ENCODE measurements at places on chromosomes 1 and 21.

GRCh38 chr1:69506311-69506710 is 61.4 kb upstream of the LRRC7 start:
- no peak for DNase-seq

- no peak for DNase-seq
These were observed 12.5 kb upstream of the ABCB10 start for GRCh38 chr1:229570891-229571516.

DNA sequence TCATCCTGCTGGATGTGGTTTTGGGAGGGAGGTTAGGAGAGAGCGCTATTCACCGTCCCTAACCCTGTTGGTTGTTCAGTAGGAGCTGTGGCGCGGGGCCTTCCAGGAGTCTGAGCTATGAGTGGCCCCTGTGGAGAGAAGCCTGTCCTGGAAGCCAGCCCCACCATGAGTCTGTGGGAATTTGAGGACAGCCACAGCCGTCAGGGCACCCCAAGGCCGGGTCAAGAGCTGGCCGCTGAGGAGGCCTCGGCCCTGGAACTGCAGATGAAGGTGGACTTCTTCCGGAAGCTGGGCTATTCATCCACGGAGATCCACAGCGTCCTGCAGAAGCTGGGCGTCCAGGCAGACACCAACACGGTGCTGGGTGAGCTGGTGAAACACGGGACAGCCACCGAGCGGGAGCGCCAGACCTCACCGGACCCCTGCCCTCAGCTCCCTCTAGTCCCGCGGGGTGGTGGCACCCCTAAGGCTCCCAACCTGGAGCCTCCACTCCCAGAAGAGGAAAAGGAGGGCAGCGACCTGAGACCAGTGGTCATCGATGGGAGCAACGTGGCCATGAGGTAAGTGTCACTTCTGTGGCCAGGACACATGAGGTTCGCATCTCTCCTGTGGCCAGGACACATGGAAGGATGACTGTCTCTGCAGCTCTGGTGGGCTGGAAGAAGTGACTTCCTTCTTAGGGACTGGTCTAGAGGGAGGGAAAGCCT is 1.2 kb downstream of the ZC3H12A start:
- no peak for DNase-seq

- DNase-seq, result no peak
These were observed 169.1 kb upstream of the SYT6 start for GRCh38 chr1:114322734-114323133.

DNA sequence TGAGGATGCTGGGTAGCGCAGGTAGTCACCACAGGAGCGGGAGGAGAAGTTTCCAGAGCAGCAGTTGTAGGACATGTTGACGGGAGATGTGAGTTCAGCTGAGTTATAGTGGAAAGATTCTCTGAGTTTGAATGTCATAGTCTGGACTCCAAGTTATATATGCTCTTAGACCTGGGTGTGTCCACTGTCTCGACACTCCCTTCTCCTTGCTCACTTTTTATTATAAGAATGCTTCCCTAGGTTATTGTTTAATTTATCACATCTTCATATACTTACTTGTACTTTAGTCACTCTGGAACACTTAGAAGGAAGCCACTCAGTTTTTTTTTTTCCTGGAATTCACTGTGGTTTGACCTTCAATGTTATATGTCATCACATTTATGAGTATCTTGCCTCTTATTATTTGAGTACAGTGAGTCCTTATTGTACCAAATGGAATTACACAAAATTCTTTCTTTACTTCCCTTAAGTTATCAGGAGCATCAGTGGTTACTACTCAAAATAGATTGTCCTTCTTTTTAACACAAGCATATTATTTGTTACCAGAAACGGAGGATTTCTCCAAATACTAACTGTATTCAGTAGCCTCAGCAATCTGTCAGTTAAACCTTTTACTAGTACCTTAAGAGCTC is at the start of gene KRTAP13-2:
Gene KRTAP13-2, minus strand, starts transcription at position 133 of the 632 bp plus-strand sequence. Its CDS starts 58 bp downstream, at position 75.
- no peak for DNase-seq

DNA sequence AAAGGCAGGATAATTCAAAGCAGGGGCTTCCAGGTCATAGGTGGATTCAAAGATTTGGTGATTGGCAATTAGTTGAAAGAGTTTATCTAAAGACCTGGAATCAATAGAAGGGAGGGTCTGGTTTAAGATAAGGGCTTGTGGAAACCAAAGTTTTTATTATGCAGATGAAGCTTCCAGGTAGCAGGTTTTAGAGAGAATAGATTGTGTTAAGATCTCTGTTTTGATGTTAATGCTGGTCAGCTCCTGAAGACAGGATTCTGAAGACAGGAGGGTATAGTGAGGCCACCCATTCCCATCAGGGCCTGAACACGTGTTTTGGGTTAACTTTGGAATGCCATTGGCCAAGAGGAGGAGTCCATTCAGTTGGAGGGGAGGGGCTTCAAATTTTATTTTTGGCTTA is 6.1 kb upstream of the PTBP2 start:
- no peak for DNase-seq

DNA sequence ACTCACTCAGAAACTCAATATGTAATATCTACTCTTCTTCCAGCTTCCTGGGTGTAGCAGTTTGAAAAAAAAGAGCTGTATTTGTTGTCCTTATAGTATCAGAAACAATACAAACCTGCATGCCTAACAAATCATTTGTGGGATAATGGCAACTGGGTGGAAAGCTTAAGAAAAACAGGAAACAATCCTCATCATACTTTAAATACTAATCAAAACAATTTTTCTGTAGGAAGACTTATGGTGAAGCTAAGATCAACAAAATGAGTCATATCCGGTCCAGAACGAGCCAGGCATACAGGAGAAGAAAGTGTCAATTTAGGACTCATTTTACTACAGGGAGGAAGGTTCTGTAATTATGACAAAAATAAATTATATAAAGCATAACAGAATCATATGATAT is 181.8 kb upstream of the ADGRL4 start:
- DNase-seq, result peak; percentile 52

GRCh38 chr21:46397993-46398392 is 60.7 kb upstream of the DIP2A start:
- no peak for DNase-seq

DNA sequence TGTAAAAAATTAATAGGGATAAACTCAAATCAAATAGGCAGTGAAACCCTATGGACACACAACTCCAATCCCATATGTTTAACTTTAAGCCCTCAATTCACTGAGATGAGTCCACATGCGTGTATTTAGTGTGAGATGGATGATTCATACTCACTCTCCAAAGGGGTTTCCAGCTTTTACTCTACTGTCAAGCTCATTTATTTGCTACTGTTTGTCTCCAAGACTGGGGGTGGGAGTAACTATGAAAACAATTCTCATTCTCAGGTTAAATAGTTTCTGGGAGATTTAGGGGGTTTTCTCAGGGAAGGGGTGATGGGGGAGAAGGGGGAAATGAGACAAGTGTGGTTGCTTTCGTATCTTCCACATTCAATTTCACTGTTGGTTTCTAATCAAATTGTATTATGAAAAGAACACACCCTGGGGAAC is 2.7 kb downstream of the RAB29 start:
- DNase-seq, result no peak

DNA sequence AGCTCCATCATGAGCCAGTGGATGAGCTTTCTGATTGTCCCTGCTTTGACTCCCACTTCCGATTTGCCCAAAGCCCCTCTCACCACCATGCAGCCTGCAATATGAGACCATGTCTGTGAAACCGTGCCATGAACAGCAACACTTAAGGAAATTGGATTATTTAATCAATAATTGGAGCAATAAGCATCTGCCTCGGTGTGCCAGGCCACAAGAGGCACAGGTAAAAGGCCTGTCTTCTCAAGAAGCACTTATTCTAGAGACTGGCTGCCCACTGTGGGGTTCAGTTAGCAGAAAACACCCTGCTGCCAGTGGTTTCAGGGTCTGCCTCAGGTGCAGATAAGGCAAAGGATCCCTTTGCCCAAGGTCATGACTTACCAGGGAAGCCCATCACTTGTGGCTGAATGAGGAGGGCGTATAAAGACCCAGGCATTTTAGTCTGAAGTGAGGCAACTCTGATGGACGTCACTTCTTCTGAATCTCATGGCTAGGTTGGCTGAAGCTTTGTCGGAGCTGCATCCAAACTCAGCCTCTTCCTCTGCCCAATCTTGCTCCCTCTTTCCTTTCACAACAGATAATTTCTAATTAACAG is 7.1 kb upstream of the CHI3L2 start:
- DNase-seq, result no peak

GRCh38 chr1:39266269-39266668 is 61.8 kb downstream of the MACF1 start:
- DNase-seq, result no peak

GRCh38 chr1:58409890-58410289 is 136.6 kb downstream of the OMA1 start:
- peak; percentile 82 for DNase-seq

- no peak for DNase-seq
These were observed 39.9 kb downstream of the ATF3 start for GRCh38 chr1:212648431-212648830.

DNA sequence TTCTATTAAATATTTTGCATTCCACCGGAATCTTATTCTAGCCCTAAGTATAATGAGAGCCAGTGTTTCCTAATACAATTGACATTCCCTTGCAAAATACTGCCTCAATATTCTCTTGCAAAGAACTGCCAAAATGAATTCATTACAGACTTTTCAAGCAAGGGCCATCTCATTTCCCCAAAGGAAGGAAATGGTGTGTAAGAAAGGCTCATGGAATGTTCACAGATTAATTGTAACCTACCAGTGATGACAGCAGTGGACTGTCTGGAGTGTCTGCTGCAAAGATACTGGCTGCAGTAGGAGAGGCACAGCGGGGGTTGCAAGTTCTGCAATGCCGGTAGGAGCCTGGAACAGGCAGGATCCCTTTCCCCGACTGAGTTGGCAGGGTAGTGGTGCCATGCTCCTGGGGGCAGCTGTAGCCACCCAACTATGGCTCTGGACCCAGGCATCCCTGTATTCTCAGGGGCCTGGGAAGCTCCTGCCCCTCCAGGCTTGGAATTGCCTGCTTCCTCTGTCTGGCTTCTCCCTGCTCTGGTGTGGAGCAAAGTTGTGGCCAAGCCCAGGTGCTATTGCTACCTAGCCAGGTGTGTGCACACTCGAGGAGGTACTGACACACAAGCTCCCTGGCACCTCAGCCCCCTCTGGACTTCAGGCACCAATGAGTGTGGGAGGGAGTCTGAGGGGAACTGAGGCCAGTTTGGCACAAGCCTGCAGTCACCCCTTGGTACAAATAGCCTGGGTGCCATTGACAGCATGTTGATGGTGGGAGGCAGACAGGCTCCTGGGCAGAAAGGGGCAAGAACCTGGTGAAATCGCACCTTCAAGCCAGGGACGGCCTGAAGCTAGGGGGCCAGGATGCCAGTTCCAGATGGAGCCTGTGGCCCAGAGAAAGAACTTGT is 1371.0 kb downstream of the KCNT2 start:
- DNase-seq, result no peak

DNA sequence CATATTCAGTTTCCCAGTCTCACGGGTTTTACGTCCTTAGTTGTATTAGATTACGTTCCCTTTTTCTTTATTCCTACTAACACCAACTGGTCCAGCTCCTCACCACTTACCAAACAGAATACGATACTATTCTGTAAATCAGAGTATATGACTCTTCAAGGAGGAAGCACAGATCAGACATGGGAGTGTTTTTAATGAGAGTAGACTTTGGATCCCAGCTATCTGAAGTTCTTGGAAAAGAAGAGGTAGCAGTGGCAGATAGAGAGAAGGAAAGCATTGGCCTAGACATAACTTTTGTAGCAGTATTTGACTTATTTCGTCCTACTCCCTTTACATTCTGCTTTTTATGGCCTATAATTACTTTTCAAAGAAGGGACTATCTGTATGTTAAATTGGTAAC is 24.1 kb upstream of the PLA2G4A start:
- no peak for DNase-seq

- peak; percentile 81 for DNase-seq
These were observed 131.0 kb upstream of the RUNX1 start for GRCh38 chr21:35179990-35180540.

DNA sequence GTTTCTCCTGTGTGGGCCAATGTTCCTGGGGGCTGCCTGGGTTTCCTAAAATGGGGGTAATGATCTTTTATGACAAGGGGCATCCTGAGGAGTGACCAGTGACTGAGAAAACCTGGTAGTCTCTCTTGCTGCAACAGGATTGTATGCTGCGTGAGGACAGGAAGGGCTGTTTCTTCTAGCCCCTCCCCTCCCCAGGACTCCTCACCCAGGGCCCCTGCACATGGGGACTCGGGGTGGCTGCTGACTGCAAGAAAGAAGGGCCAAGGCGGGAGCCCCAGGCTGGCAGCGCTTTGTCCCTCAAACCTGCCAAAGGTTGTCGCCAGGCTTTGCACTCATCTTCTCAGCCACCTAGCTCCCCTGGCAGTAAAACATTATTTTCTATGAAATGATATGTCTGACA is 442.4 kb downstream of the CAMTA1 start:
- DNase-seq, result no peak

DNA sequence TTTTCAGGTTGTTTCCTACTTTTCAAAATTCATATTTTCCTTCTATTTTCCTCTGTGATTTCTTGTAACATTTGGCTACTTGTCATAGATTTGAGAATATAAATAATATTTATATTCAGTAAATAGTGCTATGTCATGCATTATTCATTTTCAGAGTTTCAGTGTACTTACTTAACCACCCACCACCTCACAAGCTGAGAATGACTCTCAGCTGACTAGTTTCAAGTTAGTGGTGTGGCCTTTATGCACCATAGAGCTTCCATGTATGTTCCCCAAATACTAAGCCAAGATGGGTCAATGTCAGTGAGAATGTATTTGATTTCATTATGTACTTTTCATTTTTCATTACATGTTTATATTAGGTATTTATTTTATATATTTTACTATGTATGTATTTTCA is 56.9 kb upstream of the RGS1 start:
- DNase-seq, result no peak

DNA sequence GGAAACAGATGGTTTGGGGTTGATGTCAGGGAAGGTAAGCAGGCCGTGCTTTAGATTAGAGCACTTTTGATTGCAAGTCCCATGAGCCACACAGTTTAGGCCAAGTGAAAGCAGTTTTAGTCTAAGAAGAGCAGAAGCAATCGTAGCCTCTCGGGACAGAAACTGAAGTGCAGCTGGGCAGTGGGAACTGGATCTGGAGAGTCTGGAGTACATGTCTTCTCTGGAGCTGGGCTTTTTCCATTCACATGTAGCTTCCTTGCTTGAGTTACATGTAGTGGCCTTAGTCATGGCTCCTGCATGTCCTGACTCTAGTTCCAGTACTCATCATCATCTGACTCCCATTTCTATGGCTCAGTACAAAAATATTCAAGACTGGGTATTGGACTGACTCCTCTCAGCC is 16.7 kb downstream of the CAMTA1 start:
- peak; percentile 56 for DNase-seq

DNA sequence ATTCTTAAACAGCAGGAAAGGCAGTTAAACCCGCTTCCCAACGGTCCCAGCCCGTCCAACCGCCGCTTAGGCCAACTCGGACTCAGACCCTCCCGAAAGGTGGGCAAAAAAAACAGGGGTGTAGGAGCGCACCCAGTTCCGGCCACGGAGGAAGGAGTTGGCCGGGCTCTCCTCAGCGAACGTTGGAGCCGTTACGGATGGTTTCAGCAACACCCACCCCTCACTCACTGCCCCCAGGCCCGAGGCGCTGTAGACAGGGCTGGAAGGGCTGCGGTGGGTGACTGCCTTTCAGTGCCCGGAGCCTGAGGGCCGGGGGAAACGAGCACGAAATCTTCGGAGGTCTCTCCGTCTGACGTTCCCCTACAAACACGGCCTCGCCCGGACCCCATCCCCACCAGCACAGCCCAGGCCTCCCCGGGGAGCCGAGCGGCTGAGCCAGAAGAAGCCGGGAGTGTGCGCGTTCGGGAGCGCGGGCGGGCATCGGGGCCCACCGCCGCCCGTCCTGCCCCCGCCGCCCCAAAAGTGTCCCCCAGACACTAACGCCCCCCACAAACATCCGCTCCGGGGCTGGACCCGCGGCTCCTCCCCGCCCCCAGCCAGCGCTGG is 1.3 kb downstream of the KDM5B start:
- DNase-seq, result no peak
